ENCODE measurements at places on chromosomes 7 and 10.

DNA sequence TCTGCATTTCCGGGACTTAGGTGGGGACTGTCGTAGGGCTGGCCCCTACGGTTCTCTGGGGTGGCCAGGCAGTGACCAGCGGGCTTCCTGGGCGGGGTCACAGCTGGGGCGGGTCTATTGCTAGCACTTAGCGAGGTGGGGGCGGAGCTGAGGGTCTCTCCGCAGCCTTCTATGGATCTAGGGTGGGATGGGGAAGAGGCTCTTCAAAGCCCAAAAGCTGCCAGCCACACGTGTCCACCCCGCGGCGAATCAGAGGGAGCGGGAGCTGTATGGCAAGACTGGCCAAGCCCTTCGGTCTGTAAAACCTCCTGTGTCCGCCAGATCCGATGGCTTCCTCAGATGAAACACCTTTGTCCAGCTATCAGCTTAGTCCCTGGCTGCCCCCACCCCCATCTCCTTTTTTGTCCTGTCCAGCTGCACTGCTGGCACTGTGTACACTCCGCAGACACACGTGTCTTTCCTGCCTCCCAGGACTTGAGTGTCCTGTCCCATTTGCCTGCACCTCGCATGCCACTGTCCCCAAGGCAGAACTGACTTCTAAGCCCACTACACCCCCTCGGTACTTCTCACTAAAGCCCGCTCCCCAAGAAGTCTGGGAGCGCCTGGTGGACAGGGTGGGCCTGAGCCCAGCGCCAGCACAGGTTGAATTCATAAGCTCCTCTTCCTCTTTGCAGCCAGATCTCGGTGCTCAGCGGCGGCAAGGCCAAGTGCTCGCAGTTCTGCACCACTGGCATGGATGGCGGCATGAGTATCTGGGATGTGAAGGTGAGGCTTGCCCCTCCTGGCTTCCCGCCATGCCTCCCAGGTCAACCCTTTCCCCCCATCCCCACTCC is 14.8 kb downstream of the PDAP1 start:
- DNase-seq: no peak

DNA sequence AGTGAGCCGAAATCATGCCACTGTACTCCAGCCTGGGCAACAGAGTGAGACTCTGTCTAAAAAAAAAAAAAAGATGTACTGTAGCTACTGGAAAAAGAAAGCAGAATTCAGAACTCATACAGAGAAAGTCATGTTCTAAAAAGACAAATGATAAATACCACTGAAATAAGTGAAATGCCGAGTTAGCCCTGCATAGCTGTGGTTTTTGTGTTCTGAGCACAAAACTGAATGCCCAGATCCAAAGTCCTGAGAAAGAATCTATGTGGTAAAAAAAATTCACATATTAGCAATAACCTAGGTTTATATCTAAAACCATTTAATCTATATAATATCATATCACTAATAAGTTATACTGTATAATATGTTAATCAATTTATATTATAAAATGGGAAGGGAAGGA is 29.3 kb upstream of the HECW1 start:
- no peak for DNase-seq

DNA sequence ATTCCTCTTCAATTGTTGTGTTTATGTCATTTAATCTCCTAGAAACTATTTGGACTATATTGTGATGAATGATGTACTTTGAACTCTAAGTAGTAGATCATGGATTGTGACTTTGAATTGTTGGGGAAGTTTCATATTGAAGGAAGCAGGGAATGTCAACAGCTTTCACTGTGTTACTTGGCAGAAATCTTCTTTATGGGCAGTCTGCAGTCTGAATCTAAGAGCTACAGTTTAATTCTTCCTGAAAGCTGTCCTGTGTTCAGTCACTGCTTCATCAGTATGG is 91.6 kb downstream of the PPP1R9A start:
- DNase-seq: no peak

DNA sequence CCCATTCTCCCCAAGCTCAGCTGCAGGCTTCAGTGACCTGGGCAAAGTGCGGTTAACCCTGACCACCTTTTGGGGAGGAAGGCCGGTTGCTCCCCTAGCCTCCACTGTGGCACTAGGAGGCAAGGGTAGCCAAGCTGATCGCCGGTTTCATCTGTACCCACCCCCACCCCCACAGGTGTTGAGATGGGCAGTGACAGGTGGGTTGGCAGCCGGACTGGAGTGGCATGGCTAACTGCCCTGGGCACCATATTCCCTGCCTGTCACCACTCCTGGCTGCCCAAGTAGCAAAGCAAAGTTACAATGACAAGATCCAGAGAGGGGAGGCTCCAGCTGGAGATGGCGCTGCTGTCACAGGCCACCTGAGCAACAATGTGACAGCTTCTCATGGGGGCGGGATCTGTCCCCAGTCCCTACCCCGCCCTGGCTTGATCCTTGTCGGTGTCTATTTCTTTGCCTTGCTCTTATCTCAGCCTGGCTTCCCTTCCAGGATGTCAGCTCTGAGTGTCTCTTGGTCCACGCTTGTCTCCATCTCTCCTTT is 27.0 kb upstream of the BMS1 start:
- no peak for DNase-seq

Measured in T-helper 9 cell (primary cell).